Esophagus squamous epithelium (tissue), 5 donors: ENCODE measurements at places on chromosomes 6 and 20. TPM values are rescaled to one million over a fixed set of nuclear protein-coding genes. Genes with fewer than 3 reads are reported as not detected.

SMOC2 gene
- 5.8 TPM for total RNA-seq

DNA sequence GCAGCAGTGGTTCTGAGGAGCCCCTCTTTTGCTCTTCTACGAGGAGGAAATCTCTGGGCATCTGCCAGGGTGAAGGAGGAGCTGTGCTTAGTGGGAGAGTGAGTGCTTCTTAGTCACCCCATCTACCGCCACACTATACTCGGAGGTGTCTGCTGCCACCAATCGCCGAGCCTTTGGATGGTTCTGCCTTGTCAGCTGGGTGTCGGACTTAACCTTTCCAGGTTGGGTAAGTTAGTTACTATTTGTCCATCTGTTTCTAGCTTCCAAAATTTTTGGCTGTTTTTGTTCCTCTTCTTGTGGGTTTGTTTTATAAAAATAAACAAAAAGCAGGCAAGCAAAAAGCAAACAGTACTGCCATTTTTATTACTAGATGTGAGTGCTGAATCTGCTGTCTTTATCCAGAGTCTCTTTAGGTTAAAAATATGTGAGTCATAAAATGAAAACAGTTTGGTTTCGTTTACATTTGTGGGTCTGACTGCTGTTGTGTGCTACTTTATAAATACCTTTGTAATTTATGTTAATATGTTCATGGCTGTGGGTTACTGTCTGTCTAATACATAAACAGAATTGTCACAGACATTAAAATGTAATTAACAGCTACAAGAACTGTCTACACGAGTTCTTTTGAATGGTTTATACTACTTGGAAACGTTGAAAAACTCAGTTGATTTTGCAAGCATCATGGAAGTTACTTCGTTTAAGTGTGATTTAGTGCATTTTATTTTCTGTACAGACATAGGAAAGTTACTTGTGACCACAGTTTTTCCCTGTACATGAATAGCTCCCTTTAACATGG, 89.2 kb downstream of the ARID1B start:
- no peak for DNase-seq

DNA sequence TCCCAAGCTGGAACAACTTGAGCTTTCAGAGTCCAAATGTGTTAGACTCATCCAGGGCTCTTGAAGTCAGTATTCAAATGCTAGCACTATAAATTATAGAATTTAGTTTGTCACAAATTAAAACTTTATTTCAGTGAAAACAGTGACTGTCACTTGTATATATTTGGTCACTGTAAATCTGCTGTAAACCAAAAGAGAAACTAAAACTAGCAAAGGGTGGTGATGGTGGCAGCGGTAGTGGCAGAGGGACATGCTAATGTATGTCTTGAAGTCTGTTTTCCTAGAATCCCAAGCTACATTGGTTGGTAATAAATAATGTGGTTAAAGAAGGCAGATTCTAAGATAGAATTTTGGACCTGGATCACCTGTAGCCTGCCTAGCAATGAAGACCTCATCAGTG, 140.4 kb upstream of the CENPW start:
- DNase-seq: no peak

TAAR5 gene
- total RNA-seq: not detected

DNA sequence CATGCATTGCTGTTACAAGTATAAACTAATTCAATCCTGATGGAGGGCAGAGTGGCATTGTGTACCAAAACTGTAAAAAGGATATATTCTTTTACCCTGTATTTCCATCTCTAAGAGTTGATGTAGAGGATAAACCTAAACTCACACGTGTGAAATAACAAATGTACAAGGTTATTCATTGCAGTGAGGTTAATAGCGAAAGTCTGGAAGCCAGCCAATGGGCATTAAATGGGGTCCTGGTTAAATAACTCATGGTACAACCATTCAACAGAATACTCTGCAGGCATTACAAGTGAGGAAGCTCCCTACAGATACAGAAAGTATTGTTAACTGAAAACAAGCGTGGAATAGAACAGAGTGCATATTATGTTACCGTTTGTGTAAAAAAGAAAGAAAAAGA, 56.9 kb downstream of the BCAS1 start:
- DNase-seq: no peak

DNA sequence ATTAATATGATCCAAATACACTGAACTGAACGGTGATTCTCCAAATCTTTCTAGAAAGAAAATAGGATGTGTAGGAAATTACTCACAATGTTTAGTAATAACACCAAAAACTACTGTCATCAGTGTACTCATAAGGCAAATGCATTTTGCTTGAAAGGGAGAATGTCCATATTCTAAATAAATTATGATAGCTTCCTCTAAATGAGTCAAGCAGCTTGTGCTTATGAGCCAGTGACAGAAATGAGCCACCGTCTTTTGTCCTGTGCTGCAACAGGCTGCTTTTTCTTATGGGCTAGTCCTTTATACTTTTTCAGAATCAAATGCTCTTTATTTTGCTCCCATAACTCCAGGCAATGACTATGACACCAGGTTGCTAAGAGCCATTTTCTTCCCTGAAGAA, 4.5 kb upstream of the ZNF451 start:
- no peak for DNase-seq

DNA sequence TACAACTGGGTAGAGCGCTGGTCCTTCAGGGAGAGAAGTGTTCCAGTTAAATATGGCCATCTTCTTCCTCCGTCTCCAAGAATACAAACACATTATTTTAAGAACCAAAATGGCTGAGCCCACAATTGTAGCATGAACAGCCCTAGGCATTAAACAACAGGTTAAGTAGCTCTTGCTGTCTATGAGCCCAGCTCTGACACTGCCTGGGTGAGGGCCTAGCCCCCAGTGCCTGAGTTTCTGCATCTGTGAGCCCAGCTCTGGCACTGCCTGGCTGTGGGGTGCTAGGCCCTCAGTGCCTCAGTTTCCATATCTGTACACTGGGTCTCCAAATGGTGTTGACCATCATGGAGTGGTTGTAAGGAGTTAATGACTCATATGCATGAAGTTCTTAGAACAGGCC, 24.8 kb upstream of the DACT2 start:
- no peak for DNase-seq

GRCh38 chr20:1473246-1474220, 6.9 kb upstream of the NSFL1C start:
- no peak for DNase-seq

TREML2 gene
- not detected for total RNA-seq

DNA sequence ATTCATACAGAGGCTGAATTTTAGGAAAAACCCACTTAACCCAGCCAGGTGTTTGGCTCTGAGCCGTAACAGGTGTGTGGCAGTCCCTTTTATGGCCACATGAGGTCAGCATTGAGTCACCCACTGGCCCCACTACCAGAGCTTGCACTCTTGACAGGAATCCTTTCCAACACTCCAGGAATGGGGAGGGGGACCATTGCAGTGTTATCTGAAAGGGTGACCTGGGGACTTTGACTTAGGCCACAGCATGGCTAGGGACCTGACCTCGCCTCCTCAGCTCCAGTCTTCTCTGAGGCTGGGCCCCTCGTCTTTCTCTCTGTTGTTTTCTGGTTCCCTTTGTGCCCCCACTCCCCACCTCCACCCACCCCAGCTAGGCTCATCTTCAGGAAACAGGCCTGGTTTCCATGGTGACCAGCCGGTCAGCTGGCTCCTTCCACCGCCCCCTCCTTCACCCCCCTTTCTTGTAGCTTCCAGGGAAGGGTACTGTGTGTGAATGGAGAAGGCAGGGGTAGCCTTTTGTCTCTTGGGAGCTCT, 2.1 kb upstream of the TMEM151B start:
- DNase-seq: no peak

GABRR1 gene
- 1.5 TPM for total RNA-seq

DNA sequence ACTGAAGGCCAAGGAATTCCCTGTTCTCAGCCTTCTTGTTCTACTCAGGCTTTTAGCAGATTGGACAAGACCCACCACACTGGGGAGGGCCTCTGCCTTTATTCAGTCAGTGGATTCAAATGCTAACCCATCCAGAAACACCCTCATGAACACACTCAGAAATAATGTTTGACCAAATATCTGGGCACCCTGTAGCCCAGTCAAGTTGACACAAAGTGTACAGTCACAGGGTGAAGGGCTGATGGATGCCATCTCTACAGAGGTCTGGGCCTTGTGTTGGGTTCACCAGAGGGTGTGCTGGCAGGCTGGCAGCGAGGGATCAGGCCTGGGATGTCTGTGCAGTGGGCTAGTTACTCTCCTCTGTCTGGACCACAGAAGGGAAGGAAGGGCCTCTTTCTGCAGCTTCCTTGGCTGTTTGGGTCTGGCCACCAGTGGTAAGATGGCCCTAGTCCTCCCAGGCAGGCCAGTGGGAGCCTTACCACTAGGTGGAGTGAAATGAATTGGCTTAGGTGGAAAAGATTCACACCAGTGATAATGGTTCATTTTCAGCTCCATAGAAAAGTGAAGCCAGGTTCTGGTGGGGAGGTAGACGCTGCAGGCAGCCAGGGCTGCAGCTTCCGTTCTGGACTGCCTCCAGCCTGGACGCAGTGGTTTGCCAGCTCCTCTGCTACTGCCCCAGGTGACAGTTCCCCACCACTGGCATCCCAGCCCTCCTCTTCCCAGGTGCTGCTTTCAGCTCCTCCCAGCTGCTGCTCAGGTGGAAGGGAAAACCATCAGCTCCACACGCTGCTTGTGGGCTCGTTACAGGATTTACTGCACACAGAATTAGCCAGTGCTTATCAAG, 9.2 kb downstream of the TUBB2A start:
- DNase-seq: no peak

DNMT3B gene
- total RNA-seq: 0.76 TPM

- no peak for DNase-seq
Measured at GRCh38 chr6:6565488-6565887, 23.0 kb upstream of the LY86 start.

DNA sequence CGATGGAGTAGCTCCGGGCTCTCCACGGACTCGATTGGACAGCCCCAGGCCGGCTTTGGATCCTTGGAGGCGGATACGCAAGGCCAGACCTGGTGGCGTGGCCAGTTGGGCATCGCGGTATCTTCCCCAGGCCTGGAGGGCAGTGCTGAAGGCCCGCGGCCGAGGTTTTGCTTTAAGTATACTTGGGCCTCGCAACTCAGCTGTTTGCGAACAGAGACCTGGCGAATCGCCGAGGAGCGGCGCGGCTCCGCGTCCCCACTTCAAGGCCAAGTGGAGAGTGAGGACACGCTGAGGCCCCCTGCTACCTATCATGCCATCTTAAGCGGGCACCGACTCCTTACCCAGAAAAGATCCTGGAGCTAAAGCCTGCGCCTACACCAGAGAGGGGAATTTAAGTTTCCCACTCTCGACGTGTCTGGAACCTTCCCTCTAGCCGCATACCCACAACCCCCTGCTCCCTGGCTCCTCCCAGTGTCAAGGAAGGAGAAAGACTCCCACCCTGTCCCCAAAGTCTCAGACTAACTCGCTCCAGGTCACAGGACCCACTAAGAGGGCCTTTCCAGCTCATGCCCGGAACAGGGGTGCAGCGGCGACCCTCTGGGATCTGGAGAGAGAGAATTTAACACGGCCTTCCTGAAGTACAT, 4.1 kb downstream of the LINC00237 start:
- no peak for DNase-seq

- no peak for DNase-seq
Measured at GRCh38 chr6:101380897-101381630, 12.4 kb upstream of the GRIK2 start.

DNA sequence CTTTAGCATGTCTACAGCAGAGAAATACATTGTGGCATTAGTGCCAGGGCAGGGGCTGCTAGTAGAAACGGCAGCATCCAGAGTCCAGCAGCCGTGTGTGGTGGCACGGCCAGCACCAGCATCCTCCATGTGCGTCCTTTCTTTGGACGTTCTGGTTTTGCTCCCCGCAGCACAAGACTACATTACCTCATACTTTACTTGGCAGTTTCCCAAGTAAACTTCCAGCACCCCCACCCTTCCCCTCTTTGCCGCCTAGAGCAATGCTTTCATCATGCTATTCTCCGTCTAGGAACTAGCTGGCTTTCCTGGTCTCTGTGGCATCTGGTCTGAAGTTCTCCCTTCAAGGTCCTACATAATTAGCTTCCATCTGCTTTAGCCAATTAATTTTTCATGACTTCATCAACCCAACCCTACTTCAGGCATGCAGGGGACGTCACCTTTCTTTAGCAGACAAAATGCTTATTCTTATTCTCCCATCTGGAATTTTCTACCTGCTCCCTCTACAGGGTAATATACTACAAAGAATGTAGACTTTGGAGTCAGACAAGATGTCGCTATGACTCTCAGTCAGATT, 67.6 kb downstream of the BLOC1S5 start:
- DNase-seq: no peak

FKBP1C gene
- total RNA-seq: not detected

DSTN gene
- total RNA-seq: 312 TPM

DNA sequence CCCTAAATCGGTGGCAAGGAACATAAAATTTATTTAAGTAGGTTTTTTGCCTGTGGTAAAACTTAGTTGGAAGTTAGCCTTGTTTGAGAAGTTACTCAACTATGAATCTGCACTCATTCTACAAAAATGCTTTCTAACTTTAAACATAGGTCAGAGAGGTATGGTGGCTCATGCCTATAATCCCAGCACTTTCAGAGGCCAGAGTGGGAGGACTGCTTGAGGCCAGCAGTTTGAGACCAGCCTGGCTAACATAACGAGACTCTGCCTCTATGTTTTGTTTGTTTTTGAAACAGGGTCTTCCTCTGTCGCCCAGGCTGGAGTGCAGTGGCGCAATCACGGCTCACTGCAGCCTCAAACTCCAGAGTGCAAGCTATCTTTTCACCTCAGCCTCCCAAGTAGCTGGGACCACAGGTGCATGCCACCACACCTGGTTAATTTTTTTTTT, 16.2 kb downstream of the USP49 start:
- no peak for DNase-seq

GRCh38 chr6:128666405-128666804, 146.0 kb upstream of the PTPRK start:
- DNase-seq: no peak

- no peak for DNase-seq
Measured at GRCh38 chr20:45510242-45510862, 5.1 kb downstream of the SPINT3 start.

GRCh38 chr6:157761331-157761921, 61.6 kb upstream of the SNX9 start:
- DNase-seq: no peak

WFDC5 gene
- total RNA-seq: 3.2 TPM

GNAS-AS1 gene
- total RNA-seq: 0.48 TPM

DNA sequence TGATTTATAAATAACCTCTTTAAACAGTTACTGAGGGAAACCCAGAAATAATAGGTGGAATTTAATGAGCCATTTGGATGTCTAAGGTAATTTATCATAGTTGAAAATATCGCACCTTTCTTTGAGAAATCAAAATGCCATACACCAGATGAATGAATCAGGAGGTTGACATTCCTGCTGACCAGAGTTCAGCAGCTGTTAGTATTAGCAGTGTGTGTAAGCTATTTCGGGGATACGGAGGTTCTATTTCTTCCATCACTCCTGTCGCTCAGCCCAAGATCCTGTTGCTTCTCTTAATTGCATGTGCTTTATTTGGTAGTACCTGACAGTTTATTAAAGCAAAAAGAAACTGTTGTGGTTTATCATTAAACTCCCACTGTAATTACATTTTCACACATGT, 67.1 kb downstream of the HDGFL1 start:
- DNase-seq: no peak

ZNF133 gene
- 16.0 TPM for total RNA-seq

OSBPL2 gene
- total RNA-seq: 51.9 TPM
